ENCODE measurements at places on chromosomes 7 and 10.

DNA sequence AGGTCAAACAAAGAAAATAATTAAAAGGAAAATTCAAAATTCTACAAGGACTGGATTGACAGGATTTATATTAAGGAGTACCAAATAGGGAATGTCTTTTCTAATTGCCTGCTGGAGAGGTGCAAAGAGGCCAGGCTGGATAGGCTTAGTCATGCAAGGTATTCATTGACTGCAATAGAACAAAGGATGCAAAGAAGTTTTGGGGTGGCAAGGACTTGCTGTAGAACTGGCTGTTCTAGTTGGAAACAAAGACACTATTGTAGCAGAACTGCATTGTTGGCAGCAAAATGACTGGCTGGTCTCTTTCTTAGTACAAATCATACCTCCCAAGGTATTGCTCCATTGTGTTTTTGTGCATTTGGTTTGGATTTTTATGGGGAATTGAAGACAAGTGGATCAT is 10.1 kb downstream of the ITGB8 start:
- DNase-seq, result no peak

DNA sequence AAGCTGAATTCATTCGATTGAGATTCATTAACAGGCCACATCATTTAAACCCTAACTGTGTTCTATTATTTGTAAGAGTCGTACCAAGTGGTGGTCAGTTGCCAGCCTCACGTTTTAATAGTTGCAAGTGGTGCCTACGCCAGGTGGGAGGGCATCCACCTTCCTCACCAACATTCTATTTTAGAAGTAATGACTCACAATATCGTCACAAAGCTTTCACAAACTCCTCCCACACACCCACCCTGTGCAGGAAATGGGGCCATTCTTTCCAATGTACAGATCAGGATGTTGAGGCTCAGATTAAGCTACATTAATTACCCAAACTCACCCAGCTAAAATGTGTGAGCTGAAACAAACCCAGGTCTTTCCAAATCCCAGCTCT is 77.3 kb upstream of the SAMD8 start:
- no peak for DNase-seq

DNA sequence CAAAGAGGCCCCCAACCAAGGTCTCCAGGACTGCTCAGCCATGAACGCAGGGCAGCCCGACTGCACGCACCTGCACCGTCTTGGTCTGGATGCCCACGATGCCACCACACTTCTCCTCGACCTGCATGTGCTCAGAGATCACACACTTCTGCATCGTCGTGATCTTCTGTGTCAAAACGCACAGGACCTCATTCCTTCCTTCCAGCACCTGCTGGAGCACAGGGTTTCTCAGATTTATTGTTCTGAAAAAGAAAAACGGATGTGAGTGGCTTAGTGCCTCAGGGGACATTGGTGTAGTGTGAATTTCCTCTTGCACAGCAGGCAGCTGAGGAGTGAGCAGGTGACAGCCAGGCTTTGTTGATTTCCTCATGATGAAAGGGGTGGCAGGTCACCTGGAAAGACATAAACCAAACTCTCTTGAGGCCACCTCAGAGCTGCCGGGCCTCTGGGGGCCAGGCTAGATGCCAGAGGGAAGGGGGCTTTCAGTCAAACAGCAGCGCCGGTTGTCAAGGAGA is 38.2 kb downstream of the GSDME start:
- no peak for DNase-seq

- DNase-seq, result no peak
These were observed 7.0 kb downstream of the CALHM3 start for GRCh38 chr10:103472005-103472404.

DNA sequence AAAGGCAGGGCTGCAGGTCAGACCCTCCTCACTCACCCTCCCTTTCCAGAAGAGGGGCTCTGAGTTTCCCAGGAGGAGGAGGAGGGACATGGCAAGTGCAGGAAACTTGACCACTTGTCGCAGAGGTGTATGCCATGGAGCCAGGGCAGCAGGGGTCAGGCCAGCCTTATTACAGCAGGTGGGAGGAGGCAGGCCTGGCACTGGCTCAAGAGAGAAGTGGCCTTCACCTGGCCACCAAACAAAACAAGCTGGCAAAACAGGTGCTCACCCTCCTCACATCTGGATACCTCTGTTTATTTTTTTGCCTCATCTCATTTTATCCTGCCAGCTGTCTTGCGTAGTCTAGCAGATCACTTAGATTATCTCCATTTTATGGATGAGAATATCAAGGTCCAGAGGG is 12.5 kb downstream of the COL13A1 start:
- no peak for DNase-seq

DNA sequence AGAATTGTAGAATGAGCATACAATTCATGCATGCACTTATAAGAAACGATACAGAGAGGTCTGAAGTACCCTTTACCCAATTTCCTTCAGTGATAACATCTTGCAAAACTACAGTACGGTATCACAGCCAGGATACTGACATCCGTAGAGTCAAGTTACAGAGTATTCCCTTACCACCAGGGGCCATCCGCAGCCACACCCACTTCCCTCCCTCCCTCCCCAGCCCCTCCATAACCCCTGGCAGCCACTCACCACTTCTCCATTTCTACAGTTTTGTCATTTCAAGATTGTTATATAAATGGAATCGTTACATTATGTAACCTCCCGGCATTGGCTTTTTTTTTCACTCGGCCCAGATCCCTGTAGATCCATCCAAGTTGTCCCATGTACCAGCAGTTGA is 113.6 kb upstream of the RET start:
- no peak for DNase-seq

GRCh38 chr10:48404646-48405045 is 98.2 kb downstream of the MAPK8 start:
- DNase-seq, result no peak

GRCh38 chr7:46549892-46550639 is 629.0 kb upstream of the IGFBP3 start:
- no peak for DNase-seq

GRCh38 chr7:26680587-26680986 is 183.8 kb downstream of the SKAP2 start:
- no peak for DNase-seq

DNA sequence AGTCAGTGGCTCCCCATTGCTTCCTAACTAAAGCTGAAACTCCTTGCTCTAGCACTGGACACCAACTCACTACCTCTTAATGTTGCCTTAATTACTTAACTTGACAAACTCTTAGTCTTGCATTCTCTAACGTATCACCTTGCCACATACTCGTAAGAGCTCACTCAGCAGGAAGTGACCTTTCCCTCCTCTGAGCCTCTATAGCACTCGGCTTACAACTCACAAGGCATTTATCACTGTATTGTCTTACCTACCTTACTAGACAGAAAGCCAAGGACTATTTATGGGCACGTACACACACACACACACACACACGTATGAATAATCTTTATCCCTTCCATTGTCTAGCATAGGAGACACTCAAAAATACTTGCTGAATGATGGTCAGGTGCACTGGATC is 21.2 kb downstream of the CEP41 start:
- no peak for DNase-seq

DNA sequence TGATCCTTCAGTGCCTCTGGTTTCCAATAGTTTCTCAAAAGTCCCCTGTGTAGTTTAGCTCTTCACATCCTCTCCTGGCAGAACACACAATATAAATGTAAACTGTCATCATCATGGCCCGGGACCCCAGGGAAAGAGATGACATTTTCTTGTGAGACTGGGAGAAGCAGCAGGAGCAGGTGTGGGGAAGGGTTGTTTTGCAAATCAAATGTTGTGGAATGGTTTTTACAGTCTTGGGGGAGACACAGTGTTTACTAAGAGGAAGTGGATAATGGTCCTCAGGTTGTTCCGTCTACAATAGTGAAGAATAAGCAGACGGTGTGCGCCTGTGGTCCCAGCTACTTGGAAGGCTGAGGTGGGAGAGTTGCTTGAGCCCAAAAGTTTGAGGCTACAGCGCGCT is 159.1 kb downstream of the SEC23IP start:
- DNase-seq, result no peak

DNA sequence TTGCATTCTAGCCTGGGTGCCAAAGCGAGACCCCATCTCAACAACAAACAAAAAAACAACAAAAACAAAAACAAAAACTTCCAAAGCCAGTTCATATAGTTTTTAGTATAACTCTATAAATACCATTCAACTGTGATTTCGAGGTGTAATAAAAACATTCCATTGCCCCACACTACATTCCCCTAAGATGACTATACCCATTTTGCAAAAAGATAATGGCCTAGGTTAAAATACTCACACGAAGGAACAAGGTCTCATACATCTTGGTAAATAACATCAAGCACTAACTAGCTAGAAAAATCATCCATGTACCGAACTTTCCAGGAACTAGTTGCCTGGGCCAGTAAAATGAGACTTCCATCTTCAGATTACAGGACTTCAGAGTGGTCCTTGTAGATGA is 55.4 kb downstream of the GLI3 start:
- no peak for DNase-seq

- DNase-seq, result no peak
These were observed 15.6 kb upstream of the RTKN2 start for GRCh38 chr10:62284221-62284620.

GRCh38 chr7:88104732-88105131 is 115.1 kb downstream of the SRI start:
- no peak for DNase-seq

- no peak for DNase-seq
These were observed 1.3 kb downstream of the FAS start for GRCh38 chr10:88991899-88992320.

DNA sequence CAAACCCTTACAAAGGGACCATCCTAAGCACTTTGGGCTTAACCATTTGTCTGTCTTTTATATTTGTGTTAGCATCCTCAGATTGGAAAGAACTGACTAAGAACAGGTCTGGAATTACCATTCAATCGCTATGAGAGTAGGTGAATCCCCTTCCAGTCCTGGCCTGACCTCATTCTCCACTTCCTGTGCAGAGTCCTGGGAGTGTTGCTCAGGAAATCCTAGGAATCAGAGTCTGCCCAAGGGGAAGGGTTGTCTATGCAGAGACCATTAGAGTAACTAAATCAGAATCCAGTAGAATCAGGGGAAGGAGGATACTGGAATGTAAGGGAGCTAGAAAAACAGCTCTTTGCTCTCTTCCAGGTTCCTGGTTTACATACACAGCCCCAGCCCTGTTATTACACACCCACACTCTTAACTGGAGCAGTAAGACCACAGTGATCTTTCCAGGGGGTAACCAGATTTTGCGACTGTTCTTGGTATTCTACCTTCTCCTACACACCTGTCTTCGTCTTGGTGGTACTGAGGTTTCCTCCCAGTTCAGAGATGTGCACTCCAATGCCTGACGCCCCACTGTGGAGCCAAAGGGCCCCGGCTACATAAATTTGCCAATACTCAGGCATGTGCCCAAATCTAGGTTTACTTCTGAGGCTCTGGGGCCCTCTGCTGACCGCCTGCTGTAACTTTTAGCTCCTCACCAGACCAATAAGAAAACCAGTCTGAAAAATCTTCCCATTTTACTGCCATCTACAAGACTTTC is 103.7 kb downstream of the RNF216 start:
- DNase-seq, result no peak

- no peak for DNase-seq
These were observed 830 bp downstream of the RAB18 start for GRCh38 chr10:27504808-27505460.

DNA sequence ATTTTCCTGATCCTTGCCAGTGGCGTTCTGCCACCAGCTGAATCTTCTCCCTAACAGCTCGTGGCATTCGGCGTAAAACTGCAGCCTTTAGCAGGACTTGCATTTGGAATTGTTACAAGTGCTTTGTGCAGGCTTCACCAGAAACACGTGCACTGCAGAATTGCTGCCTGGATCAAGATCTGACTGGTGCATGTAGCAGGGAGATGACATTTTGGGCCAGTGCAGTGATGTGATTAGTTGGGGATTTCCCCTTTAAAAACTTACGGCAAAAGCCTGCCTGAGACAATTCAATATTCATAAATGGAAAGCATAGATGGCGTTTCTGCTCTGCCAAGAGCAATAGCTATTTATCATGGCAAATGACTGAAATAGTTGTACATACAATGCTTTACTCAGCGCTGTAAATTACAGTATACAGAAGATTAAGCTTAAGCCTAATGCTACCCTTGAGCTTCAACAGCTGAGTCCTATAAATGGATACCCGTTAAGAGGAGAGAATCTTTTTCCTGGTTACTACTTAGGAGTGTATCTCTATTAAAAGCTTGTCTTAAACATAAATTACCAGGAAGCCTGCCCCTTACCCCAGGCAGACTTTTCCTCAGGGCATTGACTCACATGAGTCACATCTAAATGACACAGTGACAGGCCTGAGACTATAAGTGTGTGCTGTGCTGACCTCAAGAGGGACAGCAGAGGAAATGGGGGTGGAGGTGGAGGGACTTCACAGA is 106.3 kb downstream of the ATXN7L1 start:
- no peak for DNase-seq

GRCh38 chr7:30430276-30430675 is 48.3 kb downstream of the NOD1 start:
- no peak for DNase-seq

DNA sequence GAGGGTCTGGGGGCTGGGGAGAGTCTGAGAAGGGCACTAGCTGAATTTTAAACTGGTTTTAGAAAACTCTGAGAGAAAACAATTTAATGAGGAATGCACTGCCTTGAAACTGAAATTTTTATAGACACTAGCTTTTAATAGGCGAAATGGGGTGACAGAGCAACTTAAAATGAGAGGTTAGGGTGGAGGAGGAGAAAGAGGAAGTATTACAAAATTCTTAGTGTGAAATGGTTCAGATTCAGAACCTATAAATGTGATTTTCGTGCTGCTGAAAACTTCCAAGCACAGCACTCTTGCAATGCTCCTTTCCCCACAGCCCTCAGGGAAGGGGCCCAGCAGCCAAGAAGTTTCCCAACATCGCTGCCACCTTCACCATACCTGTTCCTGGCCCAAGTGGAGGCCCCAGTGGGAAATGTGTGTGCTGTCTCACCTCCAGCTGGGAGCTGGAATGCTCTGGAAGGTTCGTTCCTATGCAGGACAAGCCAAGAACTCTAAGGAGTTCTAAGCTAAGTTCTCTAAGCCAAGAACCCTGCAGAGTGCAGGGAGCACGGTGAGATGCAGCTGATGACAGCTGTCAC is 60.0 kb downstream of the ATXN7L1 start:
- DNase-seq, result no peak

DNA sequence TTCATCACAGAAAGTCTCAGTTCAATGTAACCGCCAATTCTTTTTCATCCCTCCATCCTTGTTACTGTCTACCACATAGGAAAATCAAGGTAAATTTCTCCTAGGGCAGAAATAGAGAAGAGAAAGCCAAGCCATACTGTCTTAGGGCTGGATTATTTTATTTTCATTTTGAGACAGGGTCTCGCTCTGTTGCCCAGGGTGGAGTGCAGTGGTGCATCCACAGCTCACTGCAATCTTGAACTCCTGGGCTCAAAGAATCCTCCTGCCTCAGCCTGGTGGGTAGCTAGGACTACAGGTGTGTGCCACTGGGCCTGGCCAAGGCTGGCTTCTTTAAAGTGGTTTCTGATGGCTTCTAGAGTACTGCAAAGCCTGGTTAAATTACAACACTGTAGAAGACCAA is 181.7 kb downstream of the SRPK2 start:
- no peak for DNase-seq

GRCh38 chr10:122981066-122981464 is 864 bp downstream of the PSTK start:
- no peak for DNase-seq

- no peak for DNase-seq
These were observed 131.2 kb downstream of the ARHGAP22 start for GRCh38 chr10:48473704-48474103.

- no peak for DNase-seq
These were observed 168.0 kb downstream of the ZNF438 start for GRCh38 chr10:30863516-30864210.
